ENCODE measurements at places on chromosomes 1 and 21.

DNA sequence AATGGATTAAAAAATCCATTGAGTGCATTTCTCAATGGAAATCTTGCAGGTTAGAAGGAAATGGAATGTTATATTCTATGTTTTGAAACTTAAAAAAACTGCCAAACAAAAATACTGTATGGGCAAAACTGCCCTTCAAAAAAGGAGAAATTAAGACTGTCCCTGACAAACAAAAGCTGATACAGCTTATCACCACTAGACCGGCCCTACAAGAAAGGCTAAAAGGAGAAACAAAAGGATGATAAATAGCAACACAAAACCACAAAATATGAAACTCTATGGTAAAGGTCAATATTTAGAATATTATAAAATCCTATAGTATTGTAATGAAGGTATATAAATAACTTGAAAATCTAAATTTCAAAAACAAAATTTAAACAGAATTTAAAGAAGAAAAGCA is 60.0 kb downstream of the SLC25A24 start:
- DNase-seq, result no peak

- DNase-seq, result no peak
Measured at GRCh38 chr1:115829023-115829674, 11.8 kb downstream of the NHLH2 start.

DNA sequence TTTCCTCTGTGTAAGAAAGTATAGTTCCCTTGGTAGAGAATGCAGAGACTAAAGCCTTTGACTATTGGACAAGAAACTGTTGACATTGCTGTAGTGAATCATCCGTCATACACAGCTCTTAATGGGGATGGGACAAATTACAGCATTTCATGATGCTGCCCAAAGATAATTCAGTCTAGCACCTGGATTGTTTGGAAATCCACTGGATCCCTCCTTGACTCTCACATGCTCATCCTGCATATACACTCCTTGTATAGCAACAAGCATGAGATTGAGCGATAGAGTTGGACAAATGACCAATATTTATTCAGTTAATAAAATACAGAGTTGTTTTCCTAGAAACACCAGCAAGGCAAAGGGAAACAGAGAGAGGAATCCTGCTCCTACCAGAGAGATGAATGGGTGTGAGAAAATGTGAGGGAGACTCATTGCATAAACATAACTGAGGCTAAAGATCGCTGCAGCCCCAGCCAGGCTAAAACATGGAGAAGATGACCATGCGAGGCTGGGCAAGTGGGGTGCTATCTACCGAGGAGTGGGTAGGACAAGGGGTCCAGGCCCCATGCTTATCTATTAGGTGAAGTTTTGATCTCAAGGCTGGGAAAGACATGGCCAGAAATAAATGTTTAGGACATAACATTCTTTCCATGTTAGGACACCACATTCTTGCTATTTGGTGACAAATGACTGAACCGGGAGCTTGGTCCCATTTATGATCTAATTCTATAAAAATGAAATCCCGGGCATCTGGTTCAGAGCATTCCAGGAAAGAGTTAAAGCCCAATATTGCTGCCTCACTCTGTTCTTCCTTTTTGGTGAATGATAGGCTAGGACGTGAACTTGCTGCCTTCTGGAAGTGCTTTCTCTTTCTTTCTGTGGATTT is 153.2 kb downstream of the TGFB2 start:
- DNase-seq, result no peak

DNA sequence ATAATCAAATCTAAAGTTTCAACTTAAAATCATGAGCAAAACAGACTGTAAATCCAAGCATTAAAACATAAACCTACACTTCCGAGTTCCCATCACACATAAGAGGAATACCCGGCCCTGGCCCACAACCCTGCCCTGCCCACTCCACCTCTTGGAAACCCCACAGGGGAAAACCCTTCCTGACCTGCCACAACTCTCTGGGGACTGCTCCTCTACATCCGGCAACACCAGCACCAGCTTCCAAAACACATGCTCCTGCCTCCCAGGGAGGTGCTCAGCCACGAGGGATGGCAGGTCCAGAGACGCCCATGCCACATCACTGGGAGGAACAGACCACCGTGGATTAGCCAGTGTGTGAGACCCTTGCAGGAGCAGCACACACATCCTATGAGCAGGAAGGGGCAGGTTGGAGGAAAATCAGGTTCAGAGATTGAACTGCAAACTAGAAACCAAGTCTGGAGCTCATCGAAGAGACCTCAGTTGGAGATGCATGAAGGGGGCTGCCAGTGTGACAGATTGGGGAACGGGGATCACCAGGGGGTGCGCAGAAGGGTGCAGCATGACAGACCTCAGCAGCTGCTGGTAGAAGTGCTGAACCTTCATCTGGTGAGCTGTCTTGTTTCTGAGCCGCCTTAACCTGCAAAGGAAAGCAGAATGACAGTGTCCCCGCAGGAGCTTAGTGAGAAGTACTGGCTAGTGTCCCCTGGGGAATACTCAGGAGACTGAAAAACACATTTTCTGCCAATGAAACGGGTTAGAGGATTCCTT is 25.8 kb upstream of the LSS start:
- DNase-seq, result no peak

- no peak for DNase-seq
Measured at GRCh38 chr1:156431769-156432668, 63.0 kb downstream of the RHBG start.

GRCh38 chr1:14486401-14487201 is 111.9 kb upstream of the KAZN start:
- no peak for DNase-seq

- no peak for DNase-seq
Measured at GRCh38 chr1:237016626-237017025, 12.4 kb upstream of the MT1HL1 start.

DNA sequence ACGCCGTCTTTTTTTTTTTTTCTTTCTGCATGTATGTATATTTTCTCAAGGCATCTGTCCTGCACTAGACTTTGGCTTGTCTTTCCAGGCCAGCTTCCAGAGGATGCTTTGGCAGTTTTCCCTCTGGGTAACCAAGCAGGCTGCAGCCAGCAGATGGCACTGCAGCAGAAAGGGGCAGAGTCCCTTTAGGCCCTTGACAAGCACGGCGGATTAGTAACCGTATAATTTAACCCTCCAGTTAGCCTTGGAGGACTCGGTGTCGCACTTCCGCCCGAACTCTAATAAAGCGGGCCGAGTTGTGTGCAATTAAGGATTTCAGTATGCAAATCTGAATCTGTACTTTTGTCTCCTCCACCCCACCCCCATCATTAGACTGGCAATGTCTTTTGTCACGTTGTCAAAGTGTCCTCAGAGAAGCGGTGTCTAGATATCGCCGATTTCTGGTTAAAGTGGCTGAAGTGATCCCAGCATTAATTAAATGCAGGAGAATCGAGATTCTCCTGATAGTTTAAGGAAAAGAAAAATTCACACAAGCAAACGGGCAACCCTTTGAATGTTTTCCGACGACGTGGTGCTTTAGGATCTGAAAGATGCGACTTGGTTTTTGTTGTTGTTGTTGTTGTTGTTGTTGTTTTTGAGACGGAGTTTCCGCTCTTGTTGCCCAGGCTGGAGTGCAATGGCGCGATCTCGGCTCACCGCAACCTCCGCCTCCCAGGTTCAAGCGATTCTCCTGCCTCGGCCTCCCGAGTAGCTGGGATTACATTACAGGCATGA is 1.1 kb upstream of the TMEM167B start:
- no peak for DNase-seq

DNA sequence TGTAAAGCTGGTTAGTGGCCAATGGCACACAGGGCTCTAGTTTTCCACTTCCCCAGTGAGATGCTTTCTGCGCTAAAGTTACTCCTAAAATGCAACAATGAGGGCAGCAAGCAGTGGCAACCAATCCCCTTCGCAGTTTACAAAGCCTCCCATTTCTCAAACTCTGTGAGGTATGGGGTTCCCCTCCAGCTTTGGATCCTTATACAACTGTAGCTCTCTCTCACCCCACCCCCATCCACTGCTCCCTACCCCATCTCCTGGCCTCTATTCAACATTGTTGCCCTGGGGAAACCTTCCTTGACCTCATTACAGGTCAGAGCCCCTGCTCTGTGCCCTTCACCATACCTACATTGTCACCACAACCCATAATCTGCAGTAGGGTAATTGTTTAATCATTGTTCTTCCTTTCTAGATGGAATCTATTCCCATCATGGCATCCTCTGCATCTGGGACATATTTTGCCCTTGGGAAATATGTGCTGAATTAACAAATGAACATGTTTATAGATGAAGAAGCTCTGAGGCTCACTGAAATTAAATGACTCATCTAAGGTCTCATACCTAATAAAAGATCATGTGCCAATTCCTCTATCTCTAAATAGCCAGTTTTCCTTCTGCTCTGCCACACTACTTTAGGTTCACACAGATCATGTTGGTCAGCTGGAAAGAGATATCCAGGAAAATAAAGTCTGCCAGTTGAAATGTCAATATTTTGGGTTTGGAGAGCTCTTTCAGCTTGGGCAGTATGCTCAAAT is 12.6 kb downstream of the KIAA0040 start:
- DNase-seq, result no peak

- no peak for DNase-seq
Measured at GRCh38 chr1:11670747-11671146, 6.7 kb downstream of the FBXO6 start.

GRCh38 chr1:175354080-175354479 is 161.5 kb upstream of the KIAA0040 start:
- DNase-seq, result no peak

DNA sequence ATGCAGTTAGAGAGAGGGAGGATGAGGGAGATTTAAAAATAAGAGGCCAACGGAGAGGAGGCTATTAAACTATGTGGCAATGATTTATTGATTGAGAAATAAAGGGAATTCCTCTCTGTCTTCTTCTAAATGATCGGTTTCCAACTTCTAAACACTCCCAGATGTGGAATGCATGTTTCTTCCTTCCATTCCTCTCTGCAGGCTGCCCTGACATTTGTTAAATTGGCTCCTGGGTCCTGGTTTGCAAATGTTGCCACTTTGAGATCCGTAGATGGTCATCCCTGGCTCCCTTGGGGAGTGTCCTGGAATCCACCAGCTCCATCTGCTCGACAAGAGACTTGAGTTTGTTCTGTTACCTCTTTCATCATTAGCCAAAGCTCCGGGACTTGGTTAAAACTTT is 10.3 kb upstream of the C1orf198 start:
- DNase-seq, result no peak

DNA sequence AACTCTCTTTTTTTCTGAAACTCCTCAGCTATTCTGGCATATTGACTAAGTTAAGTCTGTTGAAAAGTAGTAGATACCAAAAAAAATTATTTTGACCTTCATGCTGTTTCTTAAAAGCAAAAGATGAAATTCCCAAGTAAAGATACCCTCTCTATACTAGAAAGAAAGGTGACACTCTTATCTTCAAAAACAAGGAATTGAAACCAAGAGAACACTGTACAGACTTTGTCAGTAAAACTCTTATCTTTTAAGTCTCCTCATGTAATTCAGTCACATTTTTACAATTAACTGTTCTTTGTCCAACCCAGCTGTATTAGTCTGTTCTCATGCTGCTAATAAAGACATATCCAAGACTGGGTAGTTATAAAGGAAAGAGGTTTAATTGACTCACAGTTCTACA is 496.2 kb downstream of the LTN1 start:
- no peak for DNase-seq

GRCh38 chr1:116826818-116827606 is 72.8 kb downstream of the CD2 start:
- no peak for DNase-seq

DNA sequence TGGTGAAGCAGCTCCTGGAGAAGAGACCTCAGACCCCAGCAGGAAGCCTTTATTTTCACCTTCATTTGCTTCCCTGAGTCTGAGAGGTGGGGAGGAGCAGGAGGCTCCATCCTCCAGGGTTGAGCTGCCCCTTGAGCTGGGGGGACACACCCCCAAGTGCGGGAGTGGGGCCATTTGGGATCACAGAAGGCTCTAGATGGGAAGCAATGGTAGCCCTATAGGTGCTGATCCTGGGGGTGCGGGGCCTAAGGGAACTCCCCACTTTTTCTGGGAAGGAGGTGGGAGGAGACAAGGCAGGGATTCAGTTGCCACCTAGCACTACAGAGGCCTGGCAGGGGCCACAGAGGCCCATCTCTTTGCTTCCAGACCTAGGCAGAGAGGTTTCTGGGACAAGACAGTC is 247.9 kb upstream of the CSF3R start:
- no peak for DNase-seq

DNA sequence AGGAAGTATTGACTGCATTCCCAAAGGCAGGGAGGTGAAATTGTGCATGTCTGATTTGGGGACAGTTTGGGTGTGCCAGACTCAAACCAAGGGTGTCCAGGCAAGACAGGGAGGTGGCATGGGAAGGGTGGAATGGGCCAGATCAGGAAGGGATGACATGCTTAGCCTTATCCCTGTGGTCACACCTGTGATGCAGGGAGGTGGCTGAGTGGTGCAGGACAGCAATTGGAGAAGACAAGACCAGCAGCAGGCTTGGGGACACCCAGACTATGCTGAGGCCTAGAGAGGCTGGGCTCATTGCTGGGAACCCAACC is 4.0 kb downstream of the FOXO6 start:
- no peak for DNase-seq

DNA sequence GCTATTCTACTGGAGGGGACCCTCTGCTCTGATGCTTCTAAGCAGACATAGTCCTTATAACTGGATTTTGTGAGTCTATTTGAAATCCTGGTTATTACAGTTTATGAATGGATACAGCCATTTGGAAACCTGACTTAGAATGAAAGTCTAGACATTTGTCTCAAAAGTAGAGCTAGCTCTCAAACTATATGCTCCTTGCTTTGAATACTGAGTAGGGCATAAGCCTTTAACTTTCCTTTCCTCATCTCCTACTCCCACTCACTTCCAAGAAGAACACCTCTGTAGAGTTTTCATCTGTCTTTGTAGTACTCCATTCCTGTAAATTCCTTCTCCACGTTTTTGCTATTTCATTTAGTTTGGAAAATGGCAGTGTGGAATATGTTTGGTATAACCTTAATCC is 9.0 kb upstream of the ARID1A start:
- no peak for DNase-seq

Data from esophagus squamous epithelium (tissue), 5 donors.